ENCODE measurements at places on chromosomes 3 and 15. TPM values are rescaled to one million over a fixed set of nuclear protein-coding genes. Genes with fewer than 3 reads are reported as not detected.

Gene COX5A
- total RNA-seq: 326 TPM

Gene CHRM5
- not detected for total RNA-seq

GRCh38 chr15:55791551-55792400, 48.8 kb upstream of the PRTG start:
- H3K27ac ChIP-seq: no peak overlapping the region
- no peak for DNase-seq
- H3K4me3 ChIP-seq: no peak overlapping the region
- no peaks in the 10 kb centered on the region for H3K36me3 ChIP-seq
- H3K27me3 ChIP-seq: no peaks in the 10 kb centered on the region
- no peaks in the 10 kb centered on the region for H3K4me1 ChIP-seq

GRCh38 chr15:93247466-93248121, 158.6 kb upstream of the RGMA start:
- no peak overlapping the region for H3K27ac ChIP-seq
- H3K4me3 ChIP-seq: no peak overlapping the region
- DNase-seq: no peak
- peaks cover 5% of the 10 kb centered on the region for H3K27me3 ChIP-seq
- no peaks in the 10 kb centered on the region for H3K4me1 ChIP-seq
- no peaks in the 10 kb centered on the region for H3K36me3 ChIP-seq

Gene MYZAP
- total RNA-seq: not detected

GRCh38 chr3:7874116-7874515, 627.5 kb upstream of the LMCD1 start:
- peaks cover 22% of the 10 kb centered on the region for H3K4me1 ChIP-seq
- no peaks in the 10 kb centered on the region for H3K27me3 ChIP-seq
- H3K4me3 ChIP-seq: no peak overlapping the region
- DNase-seq: no peak

GRCh38 chr15:75815811-75816719, 27.2 kb upstream of the UBE2Q2 start:
- H3K27ac ChIP-seq: no peak overlapping the region
- no peak overlapping the region for H3K4me3 ChIP-seq
- H3K36me3 ChIP-seq: no peaks in the 10 kb centered on the region
- H3K27me3 ChIP-seq: no peaks in the 10 kb centered on the region
- H3K4me1 ChIP-seq: peaks cover 7% of the 10 kb centered on the region

DNA sequence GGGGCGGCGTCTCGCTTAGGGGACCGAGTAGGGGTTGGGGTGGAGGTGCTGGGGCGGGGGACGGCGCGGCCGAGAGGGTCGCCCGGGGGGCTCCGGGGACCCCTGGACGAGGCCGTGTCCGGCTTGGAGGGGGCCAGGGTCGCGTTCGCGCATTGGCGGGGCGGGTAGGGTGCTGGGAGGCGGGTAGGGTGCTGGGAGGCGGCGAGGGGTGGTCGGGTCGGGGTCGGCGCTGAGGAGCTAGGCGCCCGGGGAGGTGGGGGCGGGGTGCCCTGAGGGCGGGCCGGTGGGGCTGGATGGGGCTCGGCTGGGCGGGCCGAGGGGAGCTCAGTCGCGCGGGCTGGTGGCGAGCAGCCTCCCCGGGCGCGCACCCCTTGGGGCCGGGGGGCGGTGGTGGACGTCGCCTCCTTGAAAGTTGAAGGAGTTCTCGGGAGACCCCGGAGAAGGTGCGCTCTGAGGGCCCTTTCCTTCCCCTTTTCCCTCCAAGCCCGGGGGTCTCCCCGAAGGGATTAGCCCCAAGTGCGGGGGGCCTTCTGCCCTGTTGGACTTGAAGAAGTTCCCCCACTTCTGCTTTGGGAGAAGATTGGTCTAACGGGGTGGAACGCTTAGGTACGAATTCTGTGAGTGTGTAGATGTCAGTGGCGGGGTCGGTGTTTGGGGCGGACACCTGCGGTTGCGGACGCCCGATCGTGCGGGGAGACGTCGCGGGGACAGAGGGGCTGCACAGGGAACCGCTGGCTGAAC, 543 bp downstream of the MEF2A start:
- peak overlapping the region; percentile 100 for H3K4me3 ChIP-seq
- H3K27me3 ChIP-seq: no peaks in the 10 kb centered on the region
- peaks cover 30% of the 10 kb centered on the region for H3K4me1 ChIP-seq
- peak overlapping the region; percentile 89 for H3K27ac ChIP-seq
- DNase-seq: peak; percentile 23

Gene SCG5
- total RNA-seq: 0.24 TPM

Gene RTP3
- total RNA-seq: not detected

Gene CYP1A2
- not detected for total RNA-seq

- no peaks in the 10 kb centered on the region for H3K27me3 ChIP-seq
- no peak for DNase-seq
These were observed 27.8 kb downstream of the RYK start for GRCh38 chr3:134222835-134223234.

- peaks cover 52% of the 10 kb centered on the region for H3K4me1 ChIP-seq
- H3K4me3 ChIP-seq: no peak overlapping the region
- H3K27me3 ChIP-seq: no peaks in the 10 kb centered on the region
These were observed 14.0 kb downstream of the RYK start for GRCh38 chr3:134236505-134237170.

- no peak overlapping the region for H3K27ac ChIP-seq
- H3K27me3 ChIP-seq: no peaks in the 10 kb centered on the region
- DNase-seq: no peak
- no peaks in the 10 kb centered on the region for H3K36me3 ChIP-seq
- no peaks in the 10 kb centered on the region for H3K4me1 ChIP-seq
- no peak overlapping the region for H3K4me3 ChIP-seq
These were observed 687.4 kb downstream of the EDEM1 start for GRCh38 chr3:5874931-5875341.

GRCh38 chr3:126467611-126467955, 8.1 kb downstream of the ZXDC start:
- no peak overlapping the region for H3K27ac ChIP-seq
- no peak for DNase-seq
- H3K4me3 ChIP-seq: no peak overlapping the region
- H3K4me1 ChIP-seq: peaks cover 15% of the 10 kb centered on the region
- no peaks in the 10 kb centered on the region for H3K27me3 ChIP-seq

Gene MUC20
- 0.95 TPM for total RNA-seq

DNA sequence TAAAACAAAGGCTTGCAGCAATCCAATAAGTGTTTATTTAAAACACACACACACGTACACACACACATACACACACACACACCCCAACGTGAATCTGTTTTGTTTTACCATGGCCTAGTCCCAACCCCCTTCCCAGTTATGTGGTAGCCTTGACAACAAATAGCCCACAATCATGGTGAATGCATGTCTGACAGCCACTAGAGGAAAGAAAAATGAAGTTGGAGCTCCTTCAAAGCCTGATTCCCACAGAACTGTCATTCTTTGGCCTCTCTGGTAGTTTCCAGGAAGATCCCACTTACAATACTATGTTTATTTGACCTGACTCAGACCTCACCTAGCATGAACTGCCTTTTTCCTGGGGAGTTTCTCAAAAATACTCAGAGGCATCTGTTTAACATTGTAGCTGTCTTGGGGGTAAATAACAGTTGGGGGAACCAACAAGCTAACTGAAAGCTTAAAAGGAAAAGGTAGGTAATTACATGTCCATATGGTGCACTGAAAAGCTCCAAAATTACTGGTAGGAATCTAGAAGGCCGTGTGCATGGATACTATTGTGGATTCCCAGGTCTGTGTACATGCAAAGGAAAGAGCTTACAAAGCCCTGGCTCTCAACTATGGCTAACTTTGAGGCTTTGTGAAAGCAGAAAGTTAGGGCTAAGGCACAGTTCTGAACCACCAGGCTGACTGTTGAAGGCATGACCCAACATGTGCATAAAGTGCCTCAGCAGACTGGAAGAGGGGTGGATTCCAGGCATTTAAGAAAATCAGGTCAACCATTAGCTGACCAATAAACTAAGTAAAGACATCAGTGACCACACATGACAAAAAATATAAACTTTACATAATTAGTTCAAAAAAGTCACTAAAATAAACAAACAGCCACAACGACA, 65.3 kb downstream of the FAIM start:
- H3K27me3 ChIP-seq: no peaks in the 10 kb centered on the region
- no peak overlapping the region for H3K27ac ChIP-seq
- peaks cover 15% of the 10 kb centered on the region for H3K36me3 ChIP-seq

DNA sequence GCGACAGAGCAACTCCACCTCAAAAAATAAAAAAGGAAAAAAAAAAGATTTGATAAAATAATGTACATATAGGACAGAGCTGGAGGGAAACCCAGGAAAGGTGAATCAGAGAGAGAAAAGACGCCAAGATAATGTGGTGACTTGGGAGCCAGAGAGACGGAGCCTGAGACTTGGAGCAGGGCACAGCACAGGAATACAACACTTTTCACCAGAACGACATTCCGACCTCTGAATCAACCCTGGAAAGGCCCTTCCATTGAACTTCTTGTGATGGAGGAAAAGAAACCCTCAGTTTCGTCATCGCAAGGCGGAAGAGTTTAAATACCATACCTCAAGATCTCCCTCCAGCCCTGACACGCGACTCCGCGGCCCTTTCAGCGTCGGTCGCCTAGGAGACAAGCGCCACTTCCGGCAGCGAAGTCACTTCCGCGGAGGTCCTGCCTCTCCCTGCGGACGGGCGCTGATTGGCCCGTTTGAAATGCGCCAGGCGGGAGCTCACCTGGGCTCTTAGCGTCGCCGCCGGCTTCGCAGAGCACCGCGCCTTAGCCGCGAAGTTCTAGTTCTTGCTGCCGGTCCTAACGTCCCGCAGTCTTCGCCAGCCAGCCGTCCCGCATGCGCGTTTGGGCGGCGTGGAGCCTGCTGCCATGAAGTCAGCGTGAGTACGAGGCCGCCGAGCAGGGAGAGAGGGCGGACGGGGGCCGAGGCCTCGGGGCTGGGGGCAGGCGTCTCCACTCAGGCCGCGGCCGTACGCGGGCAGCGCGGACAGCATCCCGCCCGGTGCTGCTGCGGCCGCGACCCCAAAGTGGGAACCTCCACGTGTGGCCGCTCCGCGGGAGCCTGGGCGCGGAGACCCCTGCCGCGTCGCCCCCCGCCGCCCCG, at the start of gene KIF23:
Gene KIF23, plus strand, starts transcription at position 528 of the 879 bp plus-strand sequence. Its CDS starts 117 bp downstream, at position 645.
- H3K4me1 ChIP-seq: peaks cover 6% of the 10 kb centered on the region
- H3K36me3 ChIP-seq: no peaks in the 10 kb centered on the region

DNA sequence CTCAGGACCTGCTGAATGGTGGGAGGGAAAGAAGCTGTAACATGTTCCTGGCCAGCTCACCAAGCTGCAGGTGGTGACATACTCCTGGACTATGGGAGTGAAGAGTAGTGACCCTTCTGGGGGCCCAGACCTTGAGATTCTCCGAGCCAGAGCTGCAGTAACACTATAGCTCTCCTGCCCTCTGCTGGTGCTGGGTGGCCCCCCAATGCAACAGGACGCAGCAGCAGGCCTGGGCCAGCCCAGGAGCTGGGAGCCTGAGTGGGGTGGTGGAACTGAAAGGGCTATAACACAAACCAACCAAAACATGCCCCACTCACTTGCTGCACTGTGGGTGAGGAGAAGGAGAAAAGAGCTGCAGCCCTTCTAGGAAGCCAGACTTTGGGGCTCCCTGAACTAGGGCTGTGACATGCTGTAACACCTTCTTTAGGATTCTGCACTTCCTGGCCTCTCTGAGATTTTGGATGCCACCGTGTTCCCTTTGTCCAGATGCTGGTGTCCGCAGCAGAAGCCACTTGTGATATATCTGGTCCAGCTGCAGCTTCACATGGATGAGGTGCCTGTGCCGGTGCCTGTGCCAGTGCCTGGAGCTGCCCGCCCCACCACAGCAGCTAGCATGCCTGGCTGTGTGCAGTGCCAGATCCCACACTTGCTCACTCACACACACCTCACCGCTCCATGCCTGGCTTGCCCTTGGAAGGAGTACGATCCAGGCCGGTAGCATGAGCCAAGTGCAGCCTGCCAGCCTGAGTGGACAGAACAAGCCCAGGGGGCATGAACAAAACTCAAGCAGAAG, 636.8 kb upstream of the KCNMB2 start:
- no peaks in the 10 kb centered on the region for H3K4me1 ChIP-seq
- H3K4me3 ChIP-seq: no peak overlapping the region
- DNase-seq: no peak

DNA sequence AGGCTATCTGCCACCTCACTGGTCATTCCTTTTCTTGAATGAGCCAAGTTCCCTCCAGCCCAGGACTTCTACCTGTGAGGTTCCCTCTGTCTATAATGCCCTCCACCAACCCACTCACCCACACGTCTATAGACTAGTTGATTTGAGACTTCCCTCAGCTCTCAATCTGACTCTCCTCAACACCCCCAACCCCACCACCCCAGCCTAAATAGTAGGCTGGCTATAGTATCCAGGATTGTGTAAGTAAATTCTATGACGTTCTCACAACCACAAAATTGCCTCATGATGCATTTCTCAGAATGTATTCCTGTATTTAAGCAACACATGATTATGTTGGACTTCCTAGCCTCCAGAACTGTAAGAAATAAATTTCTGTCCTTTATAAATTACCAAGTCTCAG, 2.2 kb downstream of the PLSCR1 start:
- no peak overlapping the region for H3K27ac ChIP-seq
- H3K4me1 ChIP-seq: peaks cover 37% of the 10 kb centered on the region
- H3K27me3 ChIP-seq: no peaks in the 10 kb centered on the region
- DNase-seq: no peak
- H3K4me3 ChIP-seq: no peak overlapping the region
- H3K36me3 ChIP-seq: no peaks in the 10 kb centered on the region

GRCh38 chr3:183988216-183988790, 29.4 kb downstream of the ABCC5 start:
- H3K4me1 ChIP-seq: no peaks in the 10 kb centered on the region
- peak overlapping the region; percentile 27 for H3K27ac ChIP-seq
- peaks cover 8% of the 10 kb centered on the region for H3K36me3 ChIP-seq
- H3K27me3 ChIP-seq: no peaks in the 10 kb centered on the region

Gene STRIT1
- total RNA-seq: not detected

DNA sequence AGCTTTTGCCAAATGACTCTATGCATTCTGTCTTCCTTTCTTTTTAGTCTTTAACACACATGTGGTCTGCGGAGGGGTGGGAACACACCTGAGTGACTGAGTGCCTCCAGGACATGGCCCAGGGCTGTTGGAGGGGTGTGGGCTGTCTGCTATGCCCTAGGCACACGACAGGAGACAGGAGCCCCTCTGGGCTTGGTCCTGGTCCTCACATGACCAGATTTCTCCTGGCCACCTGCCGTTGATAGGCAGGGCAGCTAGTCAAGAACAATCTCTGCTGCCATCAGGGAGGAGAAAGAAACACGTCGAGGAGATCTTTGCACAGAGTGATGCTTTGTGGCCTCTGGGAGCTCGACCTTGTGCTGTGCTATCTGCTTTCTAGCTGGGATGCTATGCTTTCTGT, 176.6 kb downstream of the KLF13 start:
- H3K27ac ChIP-seq: no peak overlapping the region
- H3K27me3 ChIP-seq: no peaks in the 10 kb centered on the region
- no peak overlapping the region for H3K4me3 ChIP-seq
- no peak for DNase-seq
- H3K4me1 ChIP-seq: no peaks in the 10 kb centered on the region

Data from CD8-positive, alpha-beta memory T cell (primary cell).